ENCODE measurements at places on chromosomes 3 and 15. TPM values are rescaled to one million over a fixed set of nuclear protein-coding genes. Genes with fewer than 3 reads are reported as not detected.
A peak's percentile ranks its signal among the peaks of the same experiment; 100 is the strongest.

Gene SEC22A
- total RNA-seq = 11.3 TPM

Gene SH2D7
- not detected for total RNA-seq

Gene RYR3
- 0.03 TPM for total RNA-seq

Gene STIMATE
- total RNA-seq = 9.6 TPM

Gene STRC
- total RNA-seq = 0.28 TPM

Gene ASB14
- not detected for total RNA-seq

Gene BBX
- total RNA-seq = 43.8 TPM

Gene RHO
- not detected for total RNA-seq

- DNase-seq = peak; percentile 45
Observed at GRCh38 chr3:69085168-69085832, 563 bp downstream of the ARL6IP5 start.

GRCh38 chr3:52456169-52456799 lies 880 bp downstream of the NISCH start:
- no peak for DNase-seq

DNA sequence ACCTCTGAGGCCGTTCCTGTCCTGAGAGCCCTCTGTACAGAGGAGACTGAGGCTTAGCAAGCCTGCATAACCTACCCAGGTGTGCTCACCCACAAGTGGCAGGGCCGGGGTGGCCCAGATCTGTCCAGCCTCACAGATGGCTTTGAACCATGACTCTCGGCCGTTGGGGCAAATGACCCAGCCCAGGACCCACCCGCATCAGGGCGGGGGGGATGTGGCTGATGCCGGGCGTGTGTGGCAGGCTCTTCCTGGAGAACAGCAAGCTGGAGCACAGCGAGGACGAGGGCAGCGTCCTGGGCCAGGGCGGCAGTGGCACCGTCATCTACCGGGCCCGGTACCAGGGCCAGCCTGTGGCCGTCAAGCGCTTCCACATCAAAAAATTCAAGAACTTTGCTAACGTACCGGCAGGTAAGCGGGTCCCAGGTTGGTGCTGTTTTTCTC lies 133.5 kb downstream of the LRRK1 start:
- DNase-seq = no peak

DNA sequence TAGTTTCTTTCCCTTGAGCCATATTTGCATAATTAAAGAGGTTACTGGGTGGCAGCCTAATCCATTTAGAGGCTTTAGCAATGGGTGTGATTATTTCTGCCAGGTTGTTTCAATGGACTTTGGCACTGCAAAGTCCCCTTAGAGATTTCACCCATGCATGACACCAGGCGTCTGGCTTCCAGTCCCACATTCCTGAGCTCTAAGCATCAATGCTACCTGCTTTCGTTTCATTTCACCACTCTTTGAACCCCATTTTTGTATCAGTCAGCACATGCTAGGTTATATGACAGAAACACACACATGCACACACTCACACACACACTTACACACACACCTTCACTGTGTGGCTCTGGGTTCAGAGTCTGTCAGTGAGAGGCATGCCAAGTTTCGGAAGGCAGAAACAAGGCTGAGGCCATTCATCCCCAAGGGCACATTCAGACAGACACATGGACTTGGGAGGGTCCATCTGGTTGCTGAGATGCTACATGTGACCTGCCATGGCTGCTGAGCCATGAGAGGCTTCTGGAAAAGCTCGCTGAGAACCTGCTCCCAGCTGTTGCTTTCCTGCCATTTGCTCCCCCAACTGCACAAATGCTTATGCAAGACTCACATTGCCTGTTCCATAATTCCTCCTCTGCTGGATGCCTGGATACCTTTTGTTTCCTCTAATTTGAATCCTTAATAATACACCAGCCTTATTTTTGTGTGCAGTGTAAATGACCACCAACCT lies 354.1 kb downstream of the GABRG3 start:
- DNase-seq = no peak

DNA sequence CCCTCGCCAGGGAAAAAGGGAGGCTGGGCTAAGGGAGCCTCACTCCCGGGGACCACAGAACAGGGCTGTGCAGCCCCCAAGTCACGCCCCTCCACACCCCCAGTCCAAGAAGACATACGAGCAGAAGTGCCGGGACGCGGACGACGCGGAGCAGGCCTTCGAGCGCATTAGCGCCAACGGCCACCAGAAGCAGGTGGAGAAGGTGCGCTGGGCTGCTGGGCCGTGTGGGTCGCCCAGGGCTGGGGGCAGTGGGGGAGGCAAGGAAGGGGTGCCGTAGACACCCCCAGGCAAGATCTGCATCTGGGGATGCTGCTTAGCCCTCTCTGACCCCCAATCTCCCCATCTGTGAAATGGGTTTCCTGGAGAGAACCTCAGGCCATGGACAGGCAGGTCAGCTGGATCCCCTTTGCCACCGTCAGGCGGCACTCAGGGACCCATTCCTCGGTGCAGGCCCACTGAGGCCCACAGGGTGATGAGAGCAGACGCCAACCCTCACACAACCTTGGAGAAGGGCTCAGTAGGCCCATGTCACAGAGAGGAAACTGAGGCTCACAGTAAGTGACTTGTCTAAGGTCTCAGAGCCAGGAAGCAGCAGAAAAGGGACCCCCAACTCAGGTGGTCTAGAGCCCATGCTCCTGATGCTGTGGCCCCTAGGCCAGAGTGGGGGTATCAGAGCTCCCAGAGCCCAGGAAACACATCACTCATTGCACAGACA lies 33.7 kb downstream of the PSTPIP1 start:
- peak; percentile 15 for DNase-seq

- no peak for DNase-seq
Observed at GRCh38 chr15:98666841-98667240, 18.5 kb downstream of the IGF1R start.

- no peak for DNase-seq
Observed at GRCh38 chr15:77009646-77010311, 14.9 kb downstream of the PSTPIP1 start.

- DNase-seq = no peak
Observed at GRCh38 chr3:198097048-198097447, 137.0 kb downstream of the LMLN start.

GRCh38 chr3:71441217-71441924 lies 142.2 kb downstream of the FOXP1 start:
- no peak for DNase-seq

Measured in pancreas (tissue), 10 donors.